Amygdala (tissue), 56 donors: ENCODE measurements at places on chromosomes 7 and 10.

DNA sequence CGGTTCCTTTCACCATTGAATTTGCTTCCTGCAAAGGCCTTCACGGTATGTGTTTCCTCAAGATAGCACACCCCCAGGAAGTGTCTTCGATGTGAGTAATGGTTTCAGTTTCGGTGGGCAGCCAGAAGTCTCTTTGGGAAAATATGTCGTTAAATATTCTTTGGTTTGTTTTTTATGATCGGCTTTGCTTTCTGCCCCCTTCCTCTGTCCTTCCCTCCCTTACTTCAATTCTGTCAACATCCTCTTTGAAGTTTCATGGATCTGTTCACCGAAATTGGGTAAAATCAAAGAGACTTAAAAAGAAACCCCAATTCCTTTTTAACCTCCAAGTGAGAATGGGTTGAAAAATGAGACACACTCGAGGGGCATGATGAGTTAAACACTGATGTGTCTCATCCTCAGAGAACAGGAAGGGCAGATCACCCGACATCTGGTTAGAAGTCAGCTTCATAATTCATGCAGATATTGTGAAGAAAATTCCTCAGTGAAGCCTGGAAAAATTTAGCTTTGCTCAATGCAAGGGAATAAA, 170.8 kb upstream of the HABP2 start:
- no peak for DNase-seq

DNA sequence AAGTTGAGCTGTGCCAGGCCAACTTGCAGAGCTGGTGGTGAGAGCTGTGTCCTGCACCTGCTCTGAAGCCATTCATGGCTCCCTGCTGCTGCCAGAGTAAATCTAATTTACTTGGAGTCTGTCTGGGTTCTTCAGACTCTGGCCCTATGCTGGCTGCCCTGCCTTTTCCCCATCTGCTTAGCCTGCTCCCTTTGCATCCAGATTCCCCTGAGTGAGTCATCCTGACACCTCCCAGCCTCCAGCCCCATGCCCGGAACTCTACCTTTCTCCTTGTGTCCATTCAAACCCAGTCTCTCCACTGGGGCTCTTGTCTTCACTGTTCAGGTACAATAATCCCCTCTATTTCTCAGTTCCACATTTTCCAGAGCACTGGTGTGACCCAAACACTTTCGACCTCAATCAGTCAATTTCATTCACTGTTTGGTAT, 434.4 kb upstream of the ZMIZ1 start:
- DNase-seq: no peak

DNA sequence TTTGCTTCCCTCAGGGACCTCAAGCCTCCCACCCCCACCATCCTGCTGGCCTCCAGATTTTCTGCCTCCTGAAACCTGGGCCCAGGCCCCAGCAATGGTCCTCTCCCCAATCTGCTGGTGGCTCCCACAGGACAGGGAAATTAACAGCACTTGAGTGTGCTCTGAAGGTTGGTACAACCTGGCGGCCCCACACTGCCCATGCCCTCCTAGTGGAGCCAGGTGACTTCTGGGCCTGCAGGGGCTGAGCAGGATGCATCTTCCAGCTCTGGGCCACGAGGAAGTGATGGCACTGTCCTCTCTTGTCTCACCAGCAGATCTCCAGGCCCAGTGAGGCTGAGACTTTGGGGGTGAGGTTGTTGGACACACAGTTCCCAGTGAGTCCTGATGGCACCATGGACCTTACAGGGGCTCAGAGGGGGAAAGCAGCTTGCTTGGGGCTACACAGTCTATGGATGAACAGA, 3.6 kb upstream of the ZMIZ1 start:
- DNase-seq: no peak

DNA sequence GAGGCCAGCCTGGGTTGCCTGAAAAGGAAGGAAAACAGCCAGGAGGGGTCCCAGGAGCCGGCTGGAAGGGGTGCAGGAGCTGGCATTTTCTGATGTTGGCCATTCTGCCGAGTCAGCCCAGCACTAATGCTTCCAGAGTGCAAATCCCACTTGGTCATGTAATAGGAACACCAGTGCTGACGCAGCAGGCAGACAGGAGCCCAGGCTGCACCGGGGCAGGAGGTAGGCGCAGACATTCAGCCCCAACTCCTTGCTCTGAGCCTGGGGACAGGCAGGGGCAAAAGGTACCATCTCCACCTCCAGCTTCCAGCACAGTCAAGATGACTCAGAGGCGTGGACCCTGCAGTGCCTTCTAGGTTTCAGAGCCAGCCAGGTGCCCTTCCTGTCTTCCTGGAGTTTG, 10.2 kb upstream of the YWHAG start:
- DNase-seq: no peak

DNA sequence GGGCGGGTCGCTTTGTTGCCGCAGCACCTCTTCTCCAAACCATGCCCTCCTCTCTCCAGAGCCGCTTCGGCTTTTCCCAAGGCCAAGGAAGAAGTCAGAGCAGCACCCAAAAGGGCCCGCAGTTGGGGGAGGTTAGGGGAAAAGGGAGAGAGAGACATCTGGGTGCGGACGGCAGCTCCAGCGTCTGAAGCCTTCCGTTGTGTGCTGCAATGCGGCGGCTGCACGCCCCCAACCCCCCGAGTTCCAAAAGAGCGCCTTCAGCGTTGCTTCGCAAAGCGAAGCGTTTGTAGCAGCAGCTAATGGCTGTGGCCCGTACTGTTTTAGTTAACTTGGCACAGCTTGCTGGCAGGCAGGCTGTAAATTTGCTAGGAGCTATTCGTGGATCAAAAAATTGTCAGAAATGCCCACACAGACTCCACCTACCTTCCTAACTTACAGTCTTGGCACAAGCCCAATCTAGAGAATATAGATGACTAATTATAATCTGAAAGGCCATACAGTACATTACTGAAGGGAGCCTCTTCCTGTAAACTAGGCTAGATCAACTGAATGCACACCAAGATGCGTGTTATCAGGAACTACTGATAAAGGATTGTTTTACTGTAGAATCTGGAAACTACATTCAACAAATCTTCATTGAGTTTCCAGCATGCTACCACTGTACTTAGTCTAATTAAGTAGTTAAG, 1.1 kb upstream of the KBTBD2 start:
- peak; percentile 57 for DNase-seq

GRCh38 chr10:119316729-119317097, 109.3 kb downstream of the GRK5 start:
- no peak for DNase-seq

GRCh38 chr7:64997927-64998391, 7.1 kb upstream of the ZNF117 start:
- DNase-seq: no peak

DNA sequence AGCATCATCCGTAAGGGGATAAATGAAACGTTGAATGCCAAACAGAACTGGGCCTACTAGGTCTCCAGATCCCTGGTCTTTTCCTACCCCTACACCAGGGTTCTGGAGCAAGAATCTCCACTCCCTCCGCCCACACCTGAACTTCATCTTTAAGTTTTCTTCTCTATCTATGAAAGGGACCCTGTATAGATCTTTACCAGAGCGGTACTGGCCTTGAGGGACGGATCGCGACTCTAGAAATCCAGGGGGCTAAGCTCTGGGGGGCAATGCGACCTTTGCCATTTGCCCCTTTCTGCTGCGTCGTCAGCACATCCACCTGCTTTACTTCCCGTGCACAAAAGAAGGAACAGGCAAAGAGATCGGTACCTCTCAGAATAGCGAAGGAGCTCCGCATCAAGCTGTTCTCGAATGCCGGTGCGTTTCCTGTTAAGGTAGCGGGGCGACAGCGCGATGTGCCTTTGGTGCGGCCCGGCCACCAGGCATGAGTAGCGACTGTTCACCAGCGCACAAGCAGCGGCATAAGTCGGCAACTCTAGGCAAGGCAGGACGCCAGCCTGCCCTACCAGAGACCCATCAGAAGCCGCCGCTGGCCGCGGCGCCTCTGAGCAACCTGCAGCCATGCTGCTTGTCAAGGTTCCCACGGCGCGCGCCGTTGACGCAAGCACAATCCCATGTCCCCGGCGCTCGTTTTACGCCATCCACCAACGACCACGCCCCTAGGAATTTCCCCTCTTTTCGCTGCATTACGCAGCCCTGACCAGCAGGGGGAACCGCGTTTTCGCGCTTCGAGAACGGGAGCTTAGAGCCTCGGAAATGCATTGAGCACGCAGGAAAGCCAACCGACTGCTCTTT, at the start of gene POLR1F:
TSS of gene POLR1F (minus strand) at position 641 of the 852 bp plus-strand sequence. CDS start at position 620, 21 bp downstream.
- peak; percentile 87 for DNase-seq

DNA sequence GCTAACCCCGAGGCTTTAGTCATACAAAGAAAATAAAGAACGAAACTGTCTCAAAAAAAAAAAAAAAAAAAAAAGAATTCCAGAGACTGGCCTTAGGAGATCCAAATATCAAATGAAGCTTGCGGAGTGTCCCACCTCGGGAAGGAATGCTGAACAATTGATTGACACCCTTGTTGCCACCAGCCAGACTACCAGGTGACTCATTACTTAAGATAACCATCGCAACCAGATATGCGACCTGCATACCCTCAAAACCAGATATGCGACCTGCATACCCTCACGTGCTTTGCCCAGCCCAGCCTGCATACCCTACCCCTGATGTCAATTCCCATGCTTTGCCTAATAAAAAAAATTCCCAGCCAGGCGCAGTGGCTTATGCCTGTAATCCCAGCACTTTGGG, 2.7 kb upstream of the PRKRIP1 start:
- no peak for DNase-seq

GRCh38 chr7:40921589-40922315, 781.1 kb downstream of the INHBA start:
- DNase-seq: no peak

DNA sequence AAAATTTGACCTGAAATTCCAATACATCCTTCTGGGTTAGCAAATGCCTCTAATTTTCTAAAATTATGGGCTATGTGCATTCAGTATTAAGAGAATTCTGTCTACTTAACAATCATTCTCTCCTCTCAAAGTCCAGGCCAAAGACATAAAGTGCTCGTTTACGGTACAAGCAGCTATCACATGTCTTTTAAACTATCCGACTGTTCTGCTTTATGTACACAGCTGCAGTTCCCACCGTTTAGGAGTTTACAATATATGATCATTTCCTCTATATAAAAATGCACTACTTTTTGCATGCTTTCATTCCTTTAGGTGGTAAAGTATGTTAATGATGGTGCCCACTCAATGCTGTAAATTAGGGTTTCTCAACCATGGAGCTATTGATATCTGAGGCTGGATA, 34.0 kb downstream of the CDK6 start:
- DNase-seq: no peak

- peak; percentile 58 for DNase-seq
Measured at GRCh38 chr7:152522571-152523067, 86.8 kb upstream of the KMT2C start.

DNA sequence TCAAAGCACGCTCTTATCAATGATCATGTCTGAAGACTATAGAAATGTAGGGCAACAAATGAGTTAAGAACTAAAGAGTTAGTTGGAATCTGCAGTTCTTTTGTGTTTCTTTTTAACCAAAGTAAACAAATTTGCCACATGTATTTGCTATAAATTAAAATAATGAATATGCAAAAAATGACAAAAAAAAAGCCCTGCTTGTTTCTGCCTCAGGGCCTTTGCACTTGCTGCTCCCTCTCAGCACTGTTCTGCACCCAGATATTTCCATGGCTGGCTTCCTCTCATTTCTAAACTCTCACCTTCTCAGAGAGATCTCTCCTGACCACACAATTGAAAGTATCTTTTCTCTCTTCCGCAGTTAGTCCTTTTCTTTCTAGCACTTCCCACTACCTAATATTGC, 181.8 kb upstream of the YAE1 start:
- no peak for DNase-seq

DNA sequence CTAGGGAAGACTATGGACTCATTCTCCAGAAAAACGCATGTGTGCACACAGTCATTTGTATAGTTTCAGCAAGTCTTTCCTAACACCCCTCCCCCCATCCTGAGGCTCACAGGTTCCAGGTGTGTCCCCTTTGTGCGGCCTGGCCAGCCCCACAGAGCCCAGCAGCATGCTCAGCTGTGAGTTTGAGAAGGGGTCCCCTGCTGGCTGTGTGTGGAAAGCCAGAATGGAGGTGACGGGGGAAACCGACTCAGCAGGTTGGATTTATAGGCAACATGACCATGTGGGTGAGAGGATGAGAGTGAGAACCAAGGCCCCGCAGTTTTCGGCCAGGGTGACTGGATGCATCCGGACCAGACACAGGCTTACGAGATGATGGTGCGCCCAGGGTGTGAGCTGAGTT, 9.9 kb downstream of the PTPRE start:
- DNase-seq: no peak

DNA sequence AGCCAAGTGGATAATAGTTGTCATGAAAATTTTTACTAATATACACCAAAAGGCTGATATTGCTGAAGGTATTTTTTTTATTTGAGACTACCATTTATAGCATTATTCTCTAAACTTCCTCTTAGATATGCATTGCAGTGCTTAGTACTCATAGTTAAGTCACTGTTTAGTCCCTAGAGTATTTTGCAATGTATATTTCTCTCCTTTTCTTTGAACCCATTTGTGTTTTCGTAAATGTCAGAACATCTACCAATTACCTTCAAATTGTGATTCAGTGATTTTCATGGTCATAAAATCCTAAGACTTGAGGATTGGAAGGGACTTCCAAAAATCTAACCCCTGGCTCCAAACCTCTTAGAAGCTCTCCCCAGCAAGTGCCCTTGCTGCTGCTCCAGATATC, 21.5 kb upstream of the CYP26C1 start:
- no peak for DNase-seq

DNA sequence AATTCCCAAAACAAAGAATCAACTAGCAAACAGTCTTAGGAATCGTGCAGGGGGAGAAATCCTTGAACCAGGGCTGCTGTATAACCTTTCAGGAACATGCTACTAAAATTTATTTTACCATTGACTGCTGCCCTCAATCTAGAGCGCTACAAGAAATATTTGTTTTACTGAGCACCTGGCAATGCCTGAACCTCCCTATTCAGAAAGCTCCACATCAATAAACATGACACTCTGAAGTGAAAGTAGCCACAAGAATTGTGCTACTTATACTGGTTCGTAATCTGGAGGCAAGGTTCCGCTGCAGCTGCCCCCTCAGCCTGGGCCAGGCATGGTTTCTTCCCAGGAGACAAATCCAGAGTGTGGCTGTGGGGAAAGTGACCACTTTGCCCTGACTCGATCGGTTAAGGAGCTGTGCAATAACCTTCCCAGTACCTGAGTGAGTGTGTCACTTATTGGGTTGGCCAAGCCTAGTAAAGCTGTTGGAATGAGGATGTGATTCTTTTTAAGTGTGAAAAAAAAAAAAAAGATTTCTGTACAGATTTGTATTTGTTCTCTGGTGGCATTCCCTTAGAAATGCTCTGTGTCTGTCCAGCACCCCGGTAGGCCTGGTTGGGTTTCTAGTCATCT, 7.7 kb downstream of the VWA2 start:
- no peak for DNase-seq

DNA sequence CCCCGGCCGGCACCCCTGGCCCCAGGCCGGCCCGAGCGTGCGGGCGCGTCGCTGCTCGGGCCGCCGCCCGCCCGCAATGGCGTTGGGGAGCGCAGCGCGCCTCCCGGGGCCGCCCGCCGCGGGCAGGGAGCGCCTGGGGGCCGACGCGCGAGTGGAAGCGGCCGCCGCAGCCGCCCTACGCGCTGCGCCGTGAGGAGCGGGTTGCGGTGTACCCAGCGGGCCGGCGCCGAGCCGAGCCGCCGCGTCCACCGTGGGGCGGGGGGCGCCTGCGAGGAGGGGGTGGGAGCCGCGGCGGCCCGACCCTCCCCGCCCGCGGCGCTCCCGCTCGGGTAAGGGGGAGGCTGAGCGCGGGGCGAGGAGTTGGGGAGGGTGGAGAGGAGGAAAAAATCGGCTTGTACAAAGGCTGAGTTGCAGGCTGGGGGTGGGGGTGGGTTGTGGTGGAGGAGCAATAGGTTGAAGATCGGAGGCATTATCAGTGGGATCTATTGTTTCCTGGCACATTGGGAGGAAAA, 473 bp downstream of the PPP1R9A start:
- peak; percentile 42 for DNase-seq
